Caki2 (cell line): ENCODE measurements at places on chromosomes 1 and 21.

DNA sequence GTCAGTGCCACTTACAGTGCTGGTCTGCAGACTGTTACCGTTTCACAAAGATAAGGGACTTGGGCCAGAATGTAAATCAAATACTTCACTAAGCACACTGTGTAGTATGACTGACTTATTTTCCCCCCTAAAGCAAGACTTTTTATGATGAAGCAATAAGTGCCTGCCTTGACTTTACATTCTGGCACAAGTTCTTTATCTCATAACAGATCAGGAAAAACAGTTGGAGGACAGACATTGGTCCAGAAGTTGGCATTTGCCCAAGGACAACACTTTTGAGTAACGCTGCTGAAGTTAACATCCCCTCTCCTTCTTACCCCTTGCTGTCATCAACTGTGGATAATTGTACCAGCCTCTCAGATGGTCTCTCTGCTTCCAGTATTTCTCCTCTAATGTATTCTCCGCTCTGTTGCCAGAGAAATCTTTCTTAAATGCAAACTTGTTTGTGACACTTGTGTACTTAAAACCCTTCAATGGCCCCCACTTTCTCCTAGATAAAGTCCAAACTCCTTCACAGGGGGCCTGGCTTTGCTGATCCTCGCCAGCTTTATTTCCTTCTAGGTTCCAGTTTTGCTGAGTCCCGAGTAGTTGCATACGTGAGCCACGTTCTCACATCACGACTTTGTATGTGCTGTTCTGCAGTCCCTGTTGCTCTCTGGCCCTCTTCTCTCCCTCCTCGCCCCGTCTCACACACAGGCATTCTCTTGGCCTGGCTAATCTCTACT, 45.7 kb downstream of the S1PR1 start:
- no peak for DNase-seq

DNA sequence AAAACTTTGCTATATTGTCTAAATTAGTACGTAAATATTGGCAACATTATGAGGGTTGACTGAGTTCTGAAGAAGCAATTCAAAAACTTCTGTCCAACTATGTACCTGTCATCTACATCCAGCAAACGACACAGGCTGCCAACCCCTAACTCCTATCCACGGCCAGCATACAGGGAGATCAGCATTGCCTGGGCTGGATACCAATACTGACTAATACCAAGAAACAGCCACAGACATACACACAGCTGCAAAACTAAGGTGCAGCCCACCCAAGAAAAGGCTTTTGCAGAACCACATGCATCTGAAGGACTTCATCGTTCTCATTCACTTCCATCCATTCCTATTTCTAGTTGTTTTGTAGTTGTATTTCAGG, 2.0 kb downstream of the KIAA0319L start:
- no peak for DNase-seq

DNA sequence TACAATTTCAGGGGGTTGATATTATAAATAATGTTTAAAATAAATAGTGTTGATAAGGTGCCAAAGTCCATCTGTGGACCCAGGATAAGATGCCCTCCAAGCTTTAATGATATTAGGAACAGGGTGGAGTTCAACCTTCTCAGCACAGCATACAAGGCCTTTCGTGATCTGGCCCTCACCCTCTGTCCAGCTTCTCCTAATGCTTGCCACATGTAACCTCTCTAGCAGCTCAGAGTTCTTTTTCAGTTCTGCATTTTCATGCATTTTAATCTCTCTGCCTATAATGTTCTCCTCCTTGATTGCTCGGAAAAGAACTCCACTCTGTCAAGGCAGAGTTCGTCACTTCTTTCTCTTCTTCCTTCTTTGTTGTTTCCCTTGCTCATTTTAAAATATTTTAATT, 21.4 kb upstream of the SMAP2 start:
- DNase-seq: no peak

DNA sequence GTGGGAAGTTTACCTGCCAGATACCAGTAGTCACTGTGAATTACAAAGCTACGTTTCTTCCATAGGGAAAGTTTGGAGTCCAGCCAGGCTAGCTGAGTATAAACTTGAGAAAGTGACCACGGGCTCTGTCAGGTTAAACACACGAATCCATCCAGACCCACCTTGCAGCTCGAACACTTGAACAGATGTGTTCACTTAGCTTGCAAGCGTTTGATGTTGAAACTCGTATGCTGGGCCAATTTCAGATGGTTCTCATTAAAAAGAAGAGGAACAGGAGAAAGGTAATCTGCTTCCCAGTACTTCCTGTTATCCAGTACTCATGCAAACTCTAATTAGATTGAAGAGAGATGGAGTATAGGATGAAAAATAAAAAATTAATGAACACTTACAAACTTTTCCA, 636.4 kb downstream of the SMYD3 start:
- DNase-seq: no peak

GRCh38 chr21:35401476-35401875, 352.4 kb upstream of the RUNX1 start:
- DNase-seq: no peak
